GOT3 (cell line): ENCODE measurements at places on chromosomes 1 and 21.

DNA sequence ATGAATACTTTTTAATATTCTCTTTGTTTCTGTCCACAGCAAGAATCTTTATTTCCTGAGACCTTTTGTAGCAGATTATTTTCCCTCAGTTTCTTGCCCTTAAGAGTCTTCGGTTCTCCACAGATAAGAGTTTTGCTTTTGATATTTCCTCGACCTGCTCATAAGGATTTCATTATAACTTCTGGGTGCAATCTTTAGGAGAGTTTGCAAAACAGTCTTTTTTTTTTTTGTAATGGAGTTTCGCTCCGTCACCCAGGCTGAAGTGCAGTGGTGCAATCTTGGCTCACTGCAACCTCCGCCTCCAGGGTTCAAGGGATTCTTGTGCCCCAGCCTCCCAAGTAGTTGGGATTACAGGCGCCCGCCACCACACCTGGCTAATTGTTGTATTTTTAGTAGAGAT, 10.1 kb upstream of the UBE4B start:
- no peak for DNase-seq

GRCh38 chr1:6930732-6931300, 145.6 kb downstream of the CAMTA1 start:
- DNase-seq: no peak

- peak; percentile 33 for DNase-seq
Measured at GRCh38 chr1:234544087-234544579, 65.2 kb upstream of the TARBP1 start.

DNA sequence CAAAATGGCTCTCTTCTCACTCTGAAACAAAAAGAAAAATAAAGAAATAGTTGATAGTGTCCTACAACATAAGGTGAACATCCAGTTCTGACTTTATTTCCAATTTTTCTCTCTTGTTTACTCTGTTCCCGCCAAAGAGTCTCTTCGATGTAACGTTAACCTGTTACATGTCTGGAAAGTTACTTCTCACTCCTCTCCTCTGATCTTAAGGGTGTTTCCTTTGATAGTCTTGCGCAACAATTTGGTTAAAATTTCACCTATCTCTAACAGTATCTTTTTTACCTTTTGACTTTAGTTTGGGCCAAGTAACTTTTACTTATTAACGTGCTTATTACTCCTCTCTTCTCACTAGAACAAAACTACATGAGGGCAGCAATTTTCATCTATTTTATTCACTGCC, 1450.2 kb downstream of the BRINP3 start:
- no peak for DNase-seq

DNA sequence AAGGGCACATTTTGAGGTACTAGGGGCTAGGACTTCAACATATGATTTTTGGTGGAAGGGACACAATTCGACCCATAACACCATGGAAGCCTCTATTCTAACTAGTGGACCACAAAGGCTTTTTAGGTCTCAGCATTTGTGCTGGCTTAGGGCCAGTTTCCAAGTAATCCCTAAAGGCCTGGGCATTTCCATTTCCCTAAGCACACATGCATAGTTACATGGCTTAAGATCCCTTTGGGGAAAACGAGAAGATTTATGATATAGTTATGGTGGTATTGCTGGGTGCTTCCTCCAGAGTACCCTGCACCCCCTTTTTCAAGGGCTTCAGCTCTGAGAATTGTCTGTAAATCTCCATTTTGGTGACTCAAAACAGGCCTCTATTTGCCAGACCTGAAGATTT, 28.2 kb upstream of the TMEM54 start:
- DNase-seq: no peak

DNA sequence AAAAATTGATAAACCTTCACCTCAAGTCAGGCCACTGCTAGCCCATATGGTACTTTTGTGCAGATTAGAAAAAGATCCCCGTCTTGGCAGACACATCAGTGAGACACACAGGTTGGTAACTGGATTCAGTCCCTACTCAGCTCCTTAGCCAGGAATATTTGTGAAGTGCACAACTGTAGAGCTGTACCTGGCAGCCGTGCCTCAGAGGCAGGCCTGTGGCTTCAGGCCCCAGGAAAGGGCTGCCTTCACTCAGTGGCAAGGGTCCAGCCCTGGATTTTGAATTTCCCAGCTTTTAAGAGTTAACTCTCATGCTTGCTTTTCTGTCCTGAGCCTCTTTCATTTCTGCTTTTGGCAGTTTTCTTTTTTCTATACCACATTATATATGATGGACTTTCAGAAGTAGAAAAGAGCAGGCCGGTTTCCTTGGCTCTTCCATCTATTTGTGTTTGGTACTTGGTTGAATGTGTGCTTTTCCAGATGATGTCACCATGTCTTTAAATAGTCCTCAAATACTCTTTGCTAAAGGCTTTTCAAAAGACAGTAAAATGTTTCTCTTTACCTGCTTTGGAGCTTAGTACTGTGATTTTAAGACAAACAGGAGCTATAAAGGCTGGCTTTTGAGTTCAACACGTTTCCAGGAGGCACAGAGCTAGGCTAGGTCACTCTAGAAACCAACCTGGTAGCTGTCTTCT, 186.6 kb downstream of the AK5 start:
- no peak for DNase-seq

DNA sequence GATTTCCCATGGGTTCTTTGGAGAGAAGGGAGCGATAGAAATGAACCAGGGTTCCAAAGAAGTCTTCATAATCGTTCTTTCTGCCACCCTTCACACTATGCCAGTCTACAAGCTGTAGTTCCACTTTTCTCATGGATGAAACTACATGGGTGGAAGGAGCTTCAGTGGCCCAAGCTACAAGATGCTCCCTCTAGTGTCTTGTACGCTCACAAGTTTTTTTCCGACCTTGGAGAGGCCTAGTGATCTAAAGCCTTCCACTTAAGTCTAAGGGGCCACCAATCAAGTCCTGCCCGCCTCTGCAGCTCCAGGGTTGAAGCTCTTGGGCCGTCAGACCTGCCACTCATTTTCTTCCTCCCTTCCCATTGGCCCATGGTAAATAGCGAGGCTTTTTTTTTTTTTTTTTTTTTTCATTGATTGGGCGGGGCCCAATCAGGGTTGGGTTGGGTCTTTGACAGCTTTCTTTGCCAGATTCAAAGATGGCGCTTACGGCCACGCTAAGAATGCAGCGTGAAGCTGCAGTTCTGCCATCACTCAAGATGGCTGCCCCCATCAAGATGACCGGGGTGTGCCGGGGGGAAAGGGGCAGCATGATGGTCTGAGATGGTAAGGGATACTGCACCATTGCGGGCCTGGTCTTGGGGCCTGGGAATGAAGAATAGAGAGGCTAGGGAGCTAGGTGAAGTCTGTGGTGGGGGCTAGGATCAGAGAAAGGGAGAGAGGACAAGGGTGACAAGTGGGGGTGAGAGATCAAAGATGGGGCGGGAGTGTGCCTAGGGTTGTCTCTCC, at the start of gene TOMM40L:
TOMM40L (plus strand) TSS at position 527 of the 786 bp plus-strand sequence. CDS start 430 bp downstream, outside the sequence.
- DNase-seq: peak; percentile 69

- DNase-seq: no peak
Measured at GRCh38 chr1:11027316-11027715, 14.9 kb downstream of the TARDBP start.
